Kidney tubule cell (primary cell): ENCODE measurements at places on chromosomes 12 and 14.

DNA sequence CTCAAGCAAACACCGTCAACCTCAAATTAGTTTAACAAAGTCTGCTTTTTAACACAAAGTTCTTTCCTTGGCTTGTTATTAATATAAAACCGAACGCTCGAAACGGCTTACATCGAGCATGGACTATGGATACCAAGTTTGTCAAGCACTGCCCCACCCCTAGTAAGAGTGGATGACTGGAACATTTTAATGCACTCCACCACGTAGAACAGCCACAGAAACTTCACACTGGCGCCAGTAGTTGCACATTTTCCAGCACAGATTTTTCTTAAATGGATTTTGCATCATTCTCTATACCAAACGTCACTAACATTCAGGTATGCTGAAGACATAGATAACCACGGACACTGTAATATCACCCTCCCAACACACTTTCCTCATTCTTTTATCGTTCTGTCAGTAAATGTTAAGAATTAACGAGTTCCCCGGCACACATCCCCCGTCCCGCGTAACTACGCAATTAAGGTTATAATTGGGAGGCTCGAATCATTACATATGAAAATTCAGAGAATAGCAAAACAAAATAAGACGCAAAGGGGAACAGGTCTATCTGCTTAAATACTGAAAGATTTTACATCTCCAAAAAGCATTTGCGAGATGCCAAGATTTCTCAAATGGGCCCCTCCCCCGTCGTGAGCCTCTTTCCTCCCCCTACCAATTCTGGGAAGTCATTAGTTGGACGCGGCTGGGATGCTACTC lies 990 bp downstream of the FERMT2 start:
- peak; percentile 61 for DNase-seq

DNA sequence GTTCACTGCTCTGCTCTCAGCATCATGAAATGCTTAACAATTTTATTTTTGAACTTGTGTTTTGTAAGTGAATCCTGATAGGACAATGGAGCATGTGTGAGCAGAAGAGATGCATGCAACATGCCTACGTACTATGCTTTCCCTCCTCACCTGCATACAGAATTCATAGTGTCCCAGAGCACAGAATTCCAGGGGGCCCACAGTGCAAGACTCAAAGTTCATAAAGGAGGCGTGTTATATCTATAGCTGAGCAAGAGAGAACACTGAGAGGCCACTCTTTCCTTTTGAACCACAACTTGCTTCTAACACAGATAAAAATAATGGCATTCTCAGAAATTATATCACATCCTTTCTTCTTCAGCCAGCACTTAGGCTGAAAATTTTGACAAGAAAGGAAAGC lies 28.8 kb downstream of the BHLHE41 start:
- no peak for DNase-seq

GRCh38 chr12:119446459-119446858 lies 111.9 kb downstream of the CCDC60 start:
- peak; percentile 68 for DNase-seq

- DNase-seq = no peak
Measured at GRCh38 chr12:94592080-94592479, 58.3 kb downstream of the TMCC3 start.

DNA sequence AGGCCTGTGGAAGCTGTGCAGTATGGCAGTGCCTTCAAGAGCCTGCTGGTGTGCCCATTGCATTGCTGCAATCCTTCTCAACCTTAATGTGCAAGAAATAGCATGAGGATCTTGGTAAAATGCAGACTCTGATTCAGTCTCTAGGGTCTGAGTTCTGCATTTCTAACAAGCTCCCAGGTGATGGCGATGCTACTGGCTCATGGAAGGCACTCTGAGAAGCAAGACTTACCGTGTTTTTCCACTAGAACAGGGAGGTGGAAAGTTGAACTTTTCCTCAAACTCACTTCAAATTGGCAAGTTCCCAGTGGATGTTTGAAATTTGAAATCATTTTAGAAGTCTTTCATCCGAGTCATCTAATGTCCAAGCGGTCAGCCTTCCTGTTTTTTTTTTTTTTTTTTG lies 55.5 kb downstream of the MYRFL start:
- DNase-seq = peak; percentile 4

- DNase-seq = peak; percentile 43
Measured at GRCh38 chr12:66409195-66409871, 107.0 kb downstream of the HELB start.

DNA sequence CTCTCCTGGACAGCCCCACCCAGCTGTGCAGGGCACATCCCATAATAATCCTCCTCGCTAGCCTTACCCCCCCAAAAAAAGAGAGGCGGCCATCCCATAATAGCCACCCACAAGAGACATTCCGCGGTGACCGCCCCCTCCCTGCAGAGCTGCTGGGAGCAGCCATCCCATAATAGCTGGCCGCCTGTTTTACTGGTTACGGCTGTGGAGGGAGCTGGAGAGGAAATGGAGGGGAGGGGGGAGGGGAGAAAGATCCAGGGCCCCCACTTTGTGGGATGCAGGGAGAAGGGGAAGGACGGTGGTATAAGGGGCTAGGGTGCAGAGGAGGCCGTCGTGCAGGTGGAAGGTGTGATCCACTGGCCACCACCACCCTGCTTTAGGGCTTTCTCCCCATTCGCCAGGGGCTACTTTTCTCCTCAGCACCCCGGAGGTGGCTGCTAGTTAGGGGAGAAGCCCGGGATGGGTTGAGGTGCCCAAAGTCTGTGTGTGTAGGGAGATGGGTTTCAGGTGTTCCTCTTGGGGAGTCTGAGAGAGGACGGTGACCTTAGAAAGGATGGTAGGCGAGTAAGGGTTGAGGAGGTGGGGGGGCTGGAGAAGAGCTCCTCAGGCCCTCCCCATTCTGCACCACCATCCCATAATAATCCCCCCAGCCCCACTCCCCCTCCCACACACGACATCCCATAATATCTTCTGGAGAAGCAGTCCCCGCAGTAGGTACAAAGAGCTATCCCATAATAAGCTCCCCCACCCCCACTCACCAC lies 6.0 kb upstream of the CHD4 start:
- peak; percentile 73 for DNase-seq

DNA sequence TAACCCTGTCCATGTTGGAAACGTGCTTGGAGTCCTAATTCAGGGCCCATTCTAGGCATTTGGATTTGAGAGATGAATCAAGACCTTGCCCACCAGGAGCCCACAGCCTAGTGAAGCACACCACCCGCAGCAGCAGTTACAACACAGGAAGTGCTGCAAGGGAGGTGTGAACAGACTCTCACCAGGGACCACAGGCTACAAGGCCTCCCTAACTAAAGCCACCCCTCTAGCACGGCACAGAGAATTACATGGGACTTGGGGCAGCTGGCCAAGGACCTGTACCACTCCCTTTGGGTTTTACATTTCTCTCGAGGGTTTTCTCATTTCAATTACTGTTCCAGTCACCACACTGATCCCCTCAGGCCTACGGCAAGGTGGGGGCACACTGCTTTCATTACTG lies 49.5 kb upstream of the FOXN3 start:
- DNase-seq = no peak

DNA sequence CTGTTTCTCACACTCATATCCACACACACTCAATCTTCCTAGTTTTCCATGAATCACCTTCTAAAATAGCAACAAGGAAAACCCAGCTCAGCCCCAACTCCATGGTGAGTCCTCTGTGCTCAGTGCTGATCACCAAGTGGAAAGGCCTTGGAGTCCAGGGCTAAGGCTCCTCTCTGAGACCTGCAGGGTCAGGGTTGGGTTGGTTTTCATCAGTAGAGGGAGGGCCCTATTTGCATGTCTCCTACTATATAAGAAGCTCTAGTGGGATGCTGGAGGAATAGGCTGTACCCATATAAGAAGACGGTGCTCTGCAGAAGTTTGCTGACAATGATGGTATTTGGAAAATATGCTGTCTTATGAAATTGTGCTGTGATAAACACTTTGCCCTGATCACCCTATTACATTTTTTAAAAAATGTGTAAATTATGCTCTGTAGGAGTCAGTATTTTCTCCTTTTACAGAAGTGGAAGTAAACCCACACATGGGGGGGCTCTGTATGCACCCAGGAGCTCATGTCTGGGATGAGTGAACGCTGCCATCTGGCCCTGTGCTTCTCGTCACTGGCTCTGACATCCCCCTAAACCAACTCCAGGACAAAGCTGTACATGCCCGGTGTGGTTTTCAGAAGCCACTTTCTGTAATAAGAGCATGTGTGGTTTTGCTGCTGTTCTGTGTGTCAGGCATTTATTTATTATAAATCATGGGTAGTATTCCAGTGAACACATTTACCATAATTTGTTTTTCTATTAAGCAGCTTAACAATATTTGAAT lies 536.3 kb downstream of the TMEM121 start:
- DNase-seq = no peak

DNA sequence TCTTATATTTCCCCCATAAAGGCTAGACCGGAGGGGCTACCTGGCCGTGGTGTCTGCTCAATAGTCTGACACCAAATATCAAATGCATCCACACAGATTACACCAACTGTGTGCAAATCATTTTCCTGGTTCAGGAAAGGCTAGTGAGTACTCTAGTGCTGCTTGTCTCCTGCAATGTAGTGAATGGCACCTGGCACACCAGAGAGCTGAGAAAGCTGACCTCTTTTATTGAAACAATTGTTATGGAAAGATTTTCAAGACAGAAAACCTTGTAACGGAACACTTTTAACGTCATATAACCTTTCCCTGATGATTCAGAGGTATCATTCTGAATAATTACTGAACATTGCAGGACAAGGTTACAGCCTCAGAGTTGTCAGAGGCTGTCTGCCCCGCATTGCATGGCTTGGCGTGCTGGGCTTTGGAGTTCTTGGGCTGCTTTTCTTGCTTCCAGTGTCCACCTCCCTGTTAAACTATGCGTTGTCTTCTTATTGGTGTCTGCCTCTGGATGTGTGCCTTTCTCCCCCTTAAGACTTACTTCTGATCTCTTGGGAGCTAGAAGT lies 40.7 kb upstream of the HDAC7 start:
- no peak for DNase-seq

- DNase-seq = peak; percentile 2
Measured at GRCh38 chr12:20339060-20339459, 29.3 kb upstream of the PDE3A start.

DNA sequence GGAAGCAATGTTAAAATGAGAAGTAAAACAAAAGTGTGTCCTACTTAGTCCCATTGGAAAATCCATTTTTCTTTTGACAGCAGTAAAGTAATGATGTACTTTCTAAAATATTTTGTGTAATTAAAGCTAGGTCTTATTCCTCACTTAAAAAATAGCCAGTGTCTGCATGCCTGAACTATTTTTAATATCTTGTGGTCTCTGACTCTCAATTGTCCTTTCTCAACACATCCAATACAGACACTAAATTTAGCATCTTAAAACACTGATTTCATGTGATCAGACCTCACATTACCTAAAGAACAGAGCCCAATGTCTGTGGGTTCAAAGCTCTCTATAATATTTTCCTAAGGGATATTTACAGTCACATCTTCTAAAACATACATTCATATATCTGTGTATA lies 108.0 kb downstream of the DERA start:
- no peak for DNase-seq

DNA sequence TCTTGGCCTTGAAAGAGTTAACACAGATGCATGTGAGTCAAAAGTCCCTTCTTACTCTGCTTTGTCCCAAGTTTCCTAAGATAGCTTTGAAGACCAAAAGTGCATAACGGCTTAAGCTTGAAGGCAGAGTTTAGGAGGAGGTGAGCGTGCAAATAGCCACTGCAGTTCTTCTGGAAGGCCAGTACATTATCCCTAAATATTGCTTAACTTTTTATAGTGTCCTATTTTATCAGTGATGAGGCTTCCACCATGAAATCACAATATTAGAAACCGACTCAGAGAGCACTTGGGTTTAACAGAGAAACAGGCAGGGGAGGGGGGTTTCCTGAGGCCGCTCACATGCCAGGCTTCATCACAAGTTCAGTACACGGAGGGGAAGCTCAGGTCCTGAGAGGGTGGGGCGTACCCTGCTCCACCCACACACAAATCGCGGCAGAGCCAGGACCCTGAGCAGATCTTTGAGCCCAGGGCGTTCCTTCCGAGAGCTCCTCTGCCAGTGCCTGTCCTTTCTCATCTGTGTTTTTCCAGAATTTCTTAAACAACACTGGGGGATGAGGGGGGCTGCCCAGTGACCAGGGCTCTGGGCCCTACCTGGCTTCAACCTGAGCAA lies 26.8 kb upstream of the BDKRB2 start:
- DNase-seq = no peak

- no peak for DNase-seq
Measured at GRCh38 chr12:99042226-99042625, 397.1 kb downstream of the APAF1 start.

GRCh38 chr14:85415015-85415712 lies 114.8 kb upstream of the FLRT2 start:
- peak; percentile 94 for DNase-seq

GRCh38 chr12:100265732-100266584 lies 921 bp downstream of the DEPDC4 start:
- DNase-seq = no peak

DNA sequence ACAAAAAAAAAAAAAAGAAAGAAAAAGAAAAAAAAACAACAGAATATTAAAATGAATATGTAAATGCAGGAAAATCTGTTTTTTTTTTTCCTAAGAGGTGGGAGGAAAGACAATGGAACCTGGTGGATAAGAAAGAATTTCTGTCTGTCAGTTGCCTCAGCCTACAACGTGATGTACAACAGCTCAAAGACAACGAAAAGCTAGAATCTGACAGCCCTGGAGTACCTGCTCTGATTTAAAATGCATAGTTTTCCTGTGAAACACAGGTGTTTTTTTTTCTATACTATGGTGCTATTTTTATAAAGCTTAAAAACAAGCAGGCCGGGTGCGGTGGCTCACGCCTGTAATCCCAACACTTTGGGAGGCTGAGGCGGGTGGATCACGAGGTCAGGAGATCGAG lies 30.0 kb upstream of the ULK1 start:
- no peak for DNase-seq

DNA sequence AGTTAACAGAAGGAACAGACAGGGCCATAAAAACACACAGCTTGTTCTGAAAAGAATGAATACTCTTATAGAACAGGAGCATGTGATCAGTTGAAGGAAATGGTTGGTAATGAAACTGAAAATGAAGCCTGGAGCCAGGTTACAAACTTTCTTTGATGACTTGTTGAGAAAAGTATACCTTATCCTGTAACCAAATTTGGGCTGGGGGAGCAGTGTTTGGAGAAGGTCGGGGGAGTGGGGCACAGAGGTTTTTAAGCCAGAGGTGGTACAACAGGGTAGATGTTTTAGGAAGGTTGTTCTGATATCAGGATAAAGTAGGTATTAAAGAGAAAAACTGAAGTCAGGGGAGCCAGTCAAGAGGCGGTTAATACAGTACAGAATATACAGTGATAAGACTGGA lies 8.2 kb downstream of the GOLT1B start:
- DNase-seq = no peak

DNA sequence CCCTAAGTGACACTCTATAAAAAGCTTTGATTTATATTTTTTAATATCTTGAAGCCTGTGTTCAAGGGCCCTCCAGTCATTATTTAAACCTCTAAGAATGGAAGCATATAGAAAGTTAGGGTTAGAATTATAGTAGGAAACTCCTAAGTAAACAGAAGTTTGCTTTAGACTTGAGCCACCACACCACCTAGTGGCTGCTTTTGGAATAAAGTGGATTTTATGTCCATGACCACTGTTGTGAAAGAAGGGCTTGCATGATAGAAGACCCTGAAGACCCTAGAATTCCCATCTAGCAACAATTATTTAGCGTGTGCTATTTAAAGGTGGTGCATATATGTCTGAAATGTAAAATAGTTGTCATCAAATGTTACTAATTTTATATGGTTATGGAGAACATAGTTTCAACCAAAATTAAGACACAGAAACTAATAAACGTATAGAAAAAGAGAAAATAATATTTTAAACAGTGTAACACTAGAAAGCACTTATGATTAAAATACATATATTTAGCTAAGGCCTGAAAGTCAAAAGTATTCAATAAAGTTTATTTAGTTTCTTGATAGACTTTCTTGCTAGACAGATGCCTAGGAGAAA lies 21.3 kb downstream of the LRRIQ1 start:
- peak; percentile 43 for DNase-seq

GRCh38 chr14:54686219-54686870 lies 119.4 kb downstream of the SAMD4A start:
- DNase-seq = peak; percentile 59
